ENCODE measurements at places on chromosomes 7 and 10.

GRCh38 chr10:75049316-75050148, 61.9 kb upstream of the SAMD8 start:
- DNase-seq = no peak

GRCh38 chr7:37390114-37390513, 58.5 kb downstream of the ELMO1 start:
- DNase-seq = no peak

DNA sequence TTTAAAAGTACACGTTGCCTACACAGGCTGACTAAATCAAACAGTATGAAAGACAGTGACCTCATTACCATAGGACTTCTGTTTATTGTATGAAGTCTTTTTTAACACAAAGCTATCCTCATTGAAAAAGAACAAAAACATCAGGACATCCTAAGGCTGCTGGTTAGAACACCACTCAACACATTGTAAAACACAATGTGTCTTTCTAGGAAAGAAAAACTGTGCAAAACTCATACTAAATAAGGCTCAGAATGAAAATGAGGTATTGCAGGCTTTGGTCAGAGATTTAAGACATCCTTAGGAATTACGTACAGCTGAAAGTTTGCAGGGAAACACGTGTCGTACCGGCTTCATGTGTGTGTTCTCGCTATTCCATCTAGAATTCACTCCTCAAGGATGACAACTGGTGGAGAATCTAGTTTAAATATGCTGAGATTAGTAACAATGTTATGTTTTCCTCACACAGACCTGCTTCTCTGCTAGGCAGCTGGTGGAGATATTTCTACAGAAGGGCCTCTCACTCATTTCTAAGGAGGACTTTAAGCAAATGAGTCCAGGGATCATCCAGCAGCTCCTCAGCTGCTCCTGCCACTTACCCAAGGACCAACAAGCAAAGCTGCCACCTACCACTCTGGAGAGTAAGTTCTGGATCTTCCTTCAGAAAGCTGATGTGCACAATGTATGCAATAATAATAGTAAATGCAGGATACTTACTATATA, 29.3 kb downstream of the SLC39A12 start:
- DNase-seq = no peak

DNA sequence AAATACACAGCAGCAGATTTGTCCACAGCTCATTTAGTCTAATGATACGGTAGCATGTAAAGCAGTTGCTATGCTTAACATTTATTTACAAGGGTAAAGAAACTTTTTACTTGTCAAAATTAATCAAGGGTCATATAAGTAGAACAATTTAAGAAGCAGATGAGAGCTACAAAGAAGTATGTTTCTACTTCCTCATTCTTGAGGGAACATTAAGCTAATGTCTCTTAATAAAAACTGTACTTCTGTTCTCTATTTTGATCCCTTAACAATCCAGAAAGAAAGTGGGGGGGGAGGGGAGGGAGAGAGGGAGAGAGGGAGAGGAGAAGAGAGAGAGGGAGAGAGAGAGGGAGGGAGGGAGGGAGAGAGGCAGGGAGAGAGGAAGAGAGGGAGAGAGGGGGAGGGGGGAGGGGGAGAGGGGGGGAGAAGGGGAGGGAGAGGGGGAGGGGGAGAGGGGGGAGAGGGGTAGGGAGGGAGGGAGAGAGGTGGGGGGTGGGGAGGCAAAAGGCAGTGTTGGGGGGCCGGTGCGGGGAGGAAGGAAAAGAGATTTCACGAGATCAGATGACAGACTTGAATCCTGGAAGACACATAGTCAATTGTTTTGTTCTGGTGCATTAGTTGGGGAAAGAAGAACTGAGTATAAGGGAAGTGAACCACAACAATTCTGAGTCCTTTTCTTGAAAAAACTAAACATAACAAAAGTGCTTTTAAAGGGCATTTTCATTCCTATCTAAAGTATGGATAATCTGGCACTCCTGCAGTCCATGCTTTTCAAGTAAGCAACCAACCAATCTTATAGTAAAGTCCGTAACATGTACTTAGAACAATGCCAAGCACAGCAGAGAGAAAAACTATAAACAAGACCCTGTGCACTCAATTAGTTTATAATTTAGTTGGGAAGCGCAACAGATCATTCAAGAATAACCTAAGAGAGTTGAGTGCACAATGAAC, 128.0 kb downstream of the USP6NL start:
- DNase-seq = no peak

DNA sequence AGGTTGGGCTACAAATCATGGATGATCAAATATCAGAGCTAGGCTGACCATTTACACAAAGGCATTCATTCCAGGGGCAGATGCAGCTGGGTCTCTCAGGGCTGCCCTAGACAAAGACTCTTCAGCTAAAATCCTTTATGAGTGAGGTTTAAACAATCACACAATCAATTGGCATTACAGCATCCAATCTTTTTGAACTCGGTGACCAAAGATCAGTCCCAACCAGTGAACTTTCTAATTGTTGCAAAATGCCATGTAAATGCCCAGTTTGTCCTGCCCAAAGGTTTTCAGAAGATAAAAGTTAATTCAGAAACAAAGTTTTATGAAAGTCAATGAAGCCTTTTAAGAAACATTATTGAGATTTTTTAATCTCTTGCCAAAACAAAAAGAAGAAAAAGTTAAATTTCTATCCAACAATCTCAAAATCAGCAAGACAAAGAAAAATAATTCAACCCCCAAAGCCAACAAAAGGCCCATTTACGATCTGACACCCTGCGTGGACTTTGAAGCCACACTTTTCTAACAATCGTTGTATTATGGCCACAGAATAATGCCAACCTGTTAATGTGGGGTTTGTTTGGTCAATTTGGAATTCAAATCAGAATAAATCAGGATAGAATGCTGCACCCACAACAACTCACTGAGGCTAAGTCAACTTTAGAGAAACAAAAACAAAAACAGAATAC, 40.9 kb downstream of the GPR37 start:
- no peak for DNase-seq

- no peak for DNase-seq
These were observed 82.0 kb downstream of the ARL4A start for GRCh38 chr7:12769444-12769843.

- DNase-seq = no peak
These were observed 59.5 kb downstream of the RGS10 start for GRCh38 chr10:119483001-119483400.

GRCh38 chr7:55641811-55642210, 69.5 kb upstream of the VOPP1 start:
- DNase-seq = no peak

DNA sequence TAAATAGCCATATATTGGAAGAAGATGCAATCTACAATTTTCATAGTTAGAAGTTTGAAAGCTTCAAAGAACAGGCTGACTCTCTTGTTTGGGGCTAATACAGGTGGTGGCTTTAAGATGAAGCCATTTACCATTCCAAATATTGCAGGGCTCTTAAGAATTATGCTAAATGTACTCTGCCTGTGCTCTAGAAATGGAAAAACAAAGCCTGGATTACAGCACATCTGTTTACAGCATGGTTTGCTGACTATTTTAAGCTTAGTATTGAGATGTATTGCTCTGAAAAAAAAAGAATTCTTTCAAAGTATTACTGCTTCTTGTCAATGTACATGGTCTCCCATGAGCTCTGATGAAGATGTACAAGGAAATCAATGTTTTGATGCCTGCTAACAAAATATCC, 34.2 kb downstream of the AGMO start:
- no peak for DNase-seq

- DNase-seq = no peak
These were observed 7.9 kb downstream of the ESYT2 start for GRCh38 chr7:158821171-158822031.

DNA sequence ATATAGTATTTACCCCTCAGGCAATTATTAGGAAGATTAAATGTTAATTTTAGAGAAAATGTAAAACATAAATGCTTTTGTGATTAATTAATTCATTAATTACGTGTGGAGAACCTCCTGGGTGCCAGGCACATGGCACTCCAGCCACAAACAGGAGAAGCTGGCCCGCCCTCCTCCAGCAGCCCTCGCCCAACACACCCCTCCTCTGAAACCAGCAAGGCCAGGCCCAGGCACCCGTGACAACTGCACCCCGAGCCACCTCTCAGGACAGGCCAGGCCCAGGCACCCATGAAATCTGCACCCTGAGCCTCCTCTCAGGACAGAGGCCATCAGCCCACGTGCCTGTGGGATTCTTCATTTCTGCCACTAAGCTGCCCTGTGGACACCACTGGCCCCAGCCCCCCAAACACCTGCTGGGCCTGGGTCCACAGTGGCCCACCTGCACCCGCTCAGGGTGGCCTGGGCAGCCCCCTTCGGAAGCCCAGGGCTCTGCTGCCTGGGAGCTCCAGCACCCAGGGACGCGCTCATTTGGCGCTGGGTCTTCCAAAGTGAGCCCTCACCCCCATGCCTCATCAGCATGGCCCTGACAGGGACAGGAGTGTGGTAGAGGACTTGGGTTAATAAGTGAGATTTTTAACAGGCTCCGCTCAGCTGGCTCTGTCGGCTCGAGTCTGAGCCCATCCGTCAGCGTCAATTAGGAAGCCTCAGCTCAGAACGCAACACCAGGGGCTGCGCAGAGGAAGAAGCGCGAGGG, 482.1 kb downstream of the DNAJB6 start:
- no peak for DNase-seq

- DNase-seq = no peak
These were observed at the start of gene CYP26A1 for GRCh38 chr10:93073539-93074146. TSS of gene CYP26A1 (plus strand) at chr10:93073893. CDS start at chr10:93073935, 42 bp downstream.

- no peak for DNase-seq
These were observed 10.6 kb downstream of the FAS start for GRCh38 chr10:89001024-89001728.

- DNase-seq = no peak
These were observed 46.3 kb downstream of the LRMDA start for GRCh38 chr10:75477680-75478079.

DNA sequence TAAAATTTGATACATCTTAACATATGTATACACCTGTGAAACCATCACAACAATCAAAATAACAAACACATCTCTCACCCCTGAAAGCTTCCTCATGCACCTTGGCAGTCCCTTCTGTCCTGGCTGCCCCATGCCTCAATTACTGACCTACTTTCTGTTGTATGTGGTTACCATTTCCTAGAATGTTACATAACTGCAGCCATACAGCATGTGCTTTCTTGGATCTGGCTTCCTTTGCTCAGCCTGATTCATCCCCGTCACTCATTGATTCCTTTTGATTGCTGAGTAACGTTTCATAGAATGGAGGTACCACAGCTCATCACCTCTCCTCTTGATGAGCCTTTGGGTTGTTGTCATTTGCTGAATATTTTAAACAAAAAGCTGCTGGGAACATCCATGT, 165.3 kb downstream of the CELF2 start:
- DNase-seq = no peak

DNA sequence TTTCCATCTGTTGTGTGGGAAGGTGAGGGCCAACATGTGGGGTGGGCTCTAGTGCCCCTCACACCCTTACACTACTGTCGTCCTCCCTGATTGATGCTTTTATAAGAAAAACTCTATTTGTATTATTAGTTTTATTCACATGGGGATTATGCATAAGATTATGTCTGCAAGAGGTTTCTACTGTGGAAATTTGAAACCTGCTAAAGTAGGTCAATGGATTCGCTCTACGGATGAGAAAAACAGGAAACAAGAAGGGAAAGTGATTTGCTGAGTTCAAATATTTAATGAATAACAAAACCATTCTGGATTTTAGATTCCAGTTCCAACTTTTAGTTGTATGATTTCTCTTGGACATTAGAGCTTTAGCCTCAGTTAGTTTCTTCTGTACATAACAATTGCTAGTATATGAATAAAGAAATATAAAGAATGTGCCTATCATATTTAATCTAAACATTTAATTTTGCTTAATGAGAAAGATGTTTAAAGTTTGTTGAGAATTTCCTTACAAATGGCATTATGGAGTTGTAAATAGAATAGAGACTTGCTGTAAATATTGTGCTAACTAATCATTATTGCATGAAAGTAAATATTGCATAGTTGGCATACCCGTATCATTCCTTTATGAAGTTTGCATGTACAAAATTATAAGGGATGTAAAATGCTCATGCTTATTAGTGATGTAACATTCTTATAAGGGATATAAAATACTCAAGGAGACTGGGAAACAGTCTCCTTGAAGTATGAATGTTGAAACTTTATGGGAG, 193.8 kb downstream of the THSD7A start:
- DNase-seq = no peak

DNA sequence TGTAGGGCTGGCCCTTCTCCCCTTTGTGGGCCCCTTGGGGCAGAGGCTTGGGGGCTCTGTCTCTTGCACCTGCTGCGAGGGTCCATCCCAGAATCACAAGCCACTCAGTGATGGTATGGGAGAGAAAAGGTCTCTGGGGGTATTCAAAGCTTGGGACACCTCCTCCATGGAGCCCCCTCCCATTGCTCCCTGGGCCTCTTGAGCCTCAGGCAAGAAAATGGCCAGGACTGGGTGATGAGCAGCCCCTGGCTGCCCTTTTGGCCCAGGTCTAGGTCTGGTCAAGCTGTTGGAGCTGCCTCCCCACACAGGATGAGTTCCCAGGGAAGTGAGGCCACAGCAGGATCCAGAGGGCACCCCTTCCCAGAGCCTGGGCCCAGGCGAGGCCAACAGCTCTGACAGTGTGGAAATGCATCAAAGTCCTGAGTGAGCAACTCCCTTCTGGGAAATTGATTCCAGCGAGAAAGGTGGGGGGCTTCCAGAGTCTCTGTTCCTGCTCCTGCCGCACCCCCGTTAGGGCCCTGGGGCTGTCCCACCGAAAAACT, 3.4 kb upstream of the MYL7 start:
- no peak for DNase-seq

- no peak for DNase-seq
These were observed 252.7 kb downstream of the TCERG1L start for GRCh38 chr10:131058799-131059198.

DNA sequence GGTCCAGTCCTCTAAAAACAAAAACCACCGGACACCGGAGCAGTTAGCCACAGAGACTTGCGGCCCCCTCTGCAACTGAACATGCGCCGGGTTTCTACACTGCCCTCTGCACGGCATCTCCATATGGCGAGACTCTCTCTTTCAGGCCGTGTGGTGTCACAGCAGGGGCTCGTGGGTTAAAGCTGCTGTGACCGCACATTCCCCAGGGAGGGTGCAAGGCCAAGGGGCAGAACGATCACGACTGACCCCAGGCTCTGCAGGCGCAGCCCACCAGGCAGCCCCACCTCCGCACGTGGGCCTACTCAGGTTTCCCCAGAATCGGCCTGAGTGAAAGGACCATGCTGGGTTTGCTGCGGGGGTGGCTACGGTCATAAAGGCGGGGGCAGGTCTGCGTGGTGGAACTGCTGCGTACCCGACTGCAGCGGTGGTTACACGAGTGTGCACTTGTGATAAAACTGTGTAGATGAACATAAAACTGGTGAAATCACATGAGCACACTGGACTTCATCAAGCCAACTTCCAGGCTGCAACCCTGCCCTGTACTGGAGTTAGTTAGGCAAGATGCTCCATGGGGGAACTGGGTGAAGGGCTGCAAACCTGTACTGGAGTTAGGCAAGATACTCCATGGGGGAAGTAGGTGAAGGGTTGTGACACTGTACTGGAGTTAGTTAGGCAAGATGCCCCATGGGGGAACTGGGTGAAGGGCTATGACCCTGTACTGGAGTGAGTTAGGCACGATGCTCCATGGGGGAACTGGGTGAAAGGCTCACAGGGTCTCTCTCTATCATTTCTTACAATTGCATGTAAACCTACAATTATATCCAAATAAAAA, 81.4 kb upstream of the PPP2R2D start:
- DNase-seq = no peak
